IMR-90 (cell line): ENCODE measurements at places on chromosomes 7 and 10. TPM values are rescaled to one million over a fixed set of nuclear protein-coding genes. Genes with fewer than 3 reads are reported as not detected.

GRCh38 chr7:49397750-49398149, 375.7 kb upstream of the VWC2 start:
- H3K4me1 ChIP-seq, result no peaks in the 10 kb centered on the region
- no peak for DNase-seq
- no peaks in the 10 kb centered on the region for H3K36me3 ChIP-seq
- no peak overlapping the region for H3K4me3 ChIP-seq
- no peaks in the 10 kb centered on the region for H3K27me3 ChIP-seq
- H3K27ac ChIP-seq, result no peak overlapping the region

- peaks cover 17% of the 10 kb centered on the region for H3K36me3 ChIP-seq
- no peaks in the 10 kb centered on the region for H3K4me1 ChIP-seq
- no peak overlapping the region for H3K27ac ChIP-seq
- H3K4me3 ChIP-seq, result no peak overlapping the region
- no peak for DNase-seq
- H3K27me3 ChIP-seq, result no peaks in the 10 kb centered on the region
Measured at GRCh38 chr7:99485094-99485493, 12.4 kb downstream of the ZNF789 start.

HECW1 gene
- 1.1 and 1.3 TPM in 2 replicates for total RNA-seq

GRCh38 chr7:120867932-120868331, 10.0 kb upstream of the TSPAN12 start:
- no peak overlapping the region for H3K4me3 ChIP-seq
- H3K4me1 ChIP-seq, result no peaks in the 10 kb centered on the region
- peaks cover 6% of the 10 kb centered on the region for H3K27me3 ChIP-seq
- no peaks in the 10 kb centered on the region for H3K36me3 ChIP-seq
- no peak overlapping the region for H3K27ac ChIP-seq

- H3K36me3 ChIP-seq, result no peaks in the 10 kb centered on the region
- H3K4me1 ChIP-seq, result no peaks in the 10 kb centered on the region
- no peak overlapping the region for H3K4me3 ChIP-seq
- H3K27me3 ChIP-seq, result no peaks in the 10 kb centered on the region
- no peak overlapping the region for H3K27ac ChIP-seq
Measured at GRCh38 chr7:37414352-37414983, 34.2 kb downstream of the ELMO1 start.

DNA sequence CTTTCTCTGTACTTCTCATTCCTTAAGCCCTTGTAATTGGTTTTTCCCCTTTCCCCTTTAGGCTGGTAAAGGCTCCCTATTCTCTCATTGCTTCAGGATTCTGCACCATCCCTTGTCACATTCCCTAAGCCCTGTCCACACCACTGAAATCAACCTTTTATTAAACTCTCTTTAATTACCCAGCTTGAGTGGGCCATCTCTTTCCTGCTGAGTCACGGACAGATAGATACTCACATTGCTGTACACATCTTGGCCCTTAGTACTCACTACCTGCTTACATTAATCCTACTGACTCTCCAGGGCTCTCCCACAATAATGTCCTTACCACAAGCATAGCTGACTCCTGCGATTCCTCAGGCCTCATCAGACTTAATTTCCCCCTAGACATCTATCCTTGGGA, 94.0 kb upstream of the PCGF5 start:
- H3K27ac ChIP-seq, result no peak overlapping the region
- H3K4me1 ChIP-seq, result no peaks in the 10 kb centered on the region
- no peak overlapping the region for H3K4me3 ChIP-seq
- peaks cover 10% of the 10 kb centered on the region for H3K27me3 ChIP-seq
- H3K36me3 ChIP-seq, result no peaks in the 10 kb centered on the region

DNA sequence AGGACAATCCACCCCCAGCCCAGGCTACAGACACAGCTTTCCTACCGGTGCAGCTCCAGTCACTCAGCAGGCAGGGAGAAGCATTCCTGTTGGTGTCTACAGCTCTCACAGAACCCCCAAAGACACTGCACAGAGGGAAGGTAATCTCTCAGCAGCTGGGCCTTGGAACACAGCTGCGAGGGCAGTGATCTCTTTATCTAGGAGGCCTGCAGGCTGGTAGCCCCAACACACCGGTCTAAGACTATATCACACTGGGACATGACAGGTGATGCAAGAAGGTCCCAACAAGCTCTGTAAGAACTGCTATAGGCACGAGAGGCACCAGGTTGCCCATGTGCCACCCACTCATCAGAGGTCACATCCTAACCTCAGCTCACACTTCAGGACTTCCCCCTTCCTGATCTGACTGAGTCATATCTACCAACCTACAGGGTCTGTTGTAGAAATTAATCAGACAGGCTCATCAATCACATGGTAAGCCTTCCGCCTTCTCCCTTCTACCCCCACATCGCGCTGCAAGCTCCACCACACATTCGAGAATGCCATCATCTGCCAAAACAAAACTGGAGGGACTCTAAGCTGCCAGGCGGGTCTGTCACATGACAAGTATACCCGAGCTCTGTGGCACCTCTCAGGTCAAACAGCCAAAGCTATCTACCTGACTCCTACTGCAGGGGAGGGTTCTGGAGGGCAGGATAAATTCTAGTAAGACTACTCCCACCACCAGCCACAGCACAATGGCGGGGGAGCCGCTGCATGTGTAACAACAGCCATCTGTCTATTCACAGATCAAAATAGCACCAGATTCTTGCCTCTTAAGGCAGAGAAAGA, 26.1 kb downstream of the FAM53B start:
- peaks cover 5% of the 10 kb centered on the region; the same call in 1 of the 2 replicates for H3K4me1 ChIP-seq
- no peaks in the 10 kb centered on the region for H3K36me3 ChIP-seq
- no peak for DNase-seq
- no peak overlapping the region for H3K4me3 ChIP-seq
- H3K27me3 ChIP-seq, result no peaks in the 10 kb centered on the region

GRCh38 chr7:93739424-93739823, 151.1 kb downstream of the TFPI2 start:
- no peaks in the 10 kb centered on the region for H3K36me3 ChIP-seq
- H3K4me1 ChIP-seq, result no peaks in the 10 kb centered on the region

DNA sequence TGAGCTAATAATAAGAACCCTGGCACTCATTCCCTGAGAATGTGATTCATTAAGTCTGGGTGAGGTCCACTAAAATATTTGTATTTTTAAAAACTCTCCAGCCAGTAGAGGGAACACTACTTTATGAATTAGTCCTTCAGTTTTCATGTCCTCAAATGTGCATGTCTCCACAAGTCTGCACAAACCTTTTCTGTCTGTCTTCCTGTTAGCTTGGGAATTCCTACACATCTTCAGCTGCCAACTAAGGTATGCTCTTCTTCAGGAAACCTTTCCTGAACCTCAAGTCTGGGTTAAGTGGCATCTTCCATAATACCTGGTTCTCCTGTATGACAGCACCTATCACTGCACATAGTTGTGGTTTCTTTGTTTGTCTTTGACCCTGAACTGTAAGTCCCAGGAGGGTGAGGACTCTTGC, 119.6 kb upstream of the MKX start:
- DNase-seq, result peak; percentile 23
- H3K27me3 ChIP-seq, result no peaks in the 10 kb centered on the region
- no peaks in the 10 kb centered on the region for H3K36me3 ChIP-seq
- peaks cover 2% of the 10 kb centered on the region; the same call in 1 of the 2 replicates for H3K4me1 ChIP-seq

GRCh38 chr10:133441780-133442179, 12.0 kb upstream of the SCART1 start:
- H3K27me3 ChIP-seq, result no peaks in the 10 kb centered on the region
- no peaks in the 10 kb centered on the region for H3K4me1 ChIP-seq
- H3K27ac ChIP-seq, result no peak overlapping the region
- no peaks in the 10 kb centered on the region for H3K36me3 ChIP-seq

GRCh38 chr7:75878312-75878768, 494 bp upstream of the RHBDD2 start:
- peaks cover 6% of the 10 kb centered on the region for H3K4me1 ChIP-seq
- no peak for DNase-seq
- H3K4me3 ChIP-seq, result peak overlapping the region; percentile 41
- peaks cover 17% of the 10 kb centered on the region for H3K36me3 ChIP-seq
- no peaks in the 10 kb centered on the region for H3K27me3 ChIP-seq

LBX1 gene
- total RNA-seq, result not detected in 2 replicates

- H3K27ac ChIP-seq, result no peak overlapping the region
- no peaks in the 10 kb centered on the region for H3K36me3 ChIP-seq
- no peak overlapping the region for H3K4me3 ChIP-seq
- H3K27me3 ChIP-seq, result peaks cover 17% of the 10 kb centered on the region
- no peaks in the 10 kb centered on the region for H3K4me1 ChIP-seq
Measured at GRCh38 chr10:69303632-69304051, 25.3 kb downstream of the HK1 start.

GRCh38 chr10:43407148-43407575, 1.8 kb downstream of the HNRNPF start:
- peak overlapping the region; percentile 82 for H3K4me3 ChIP-seq
- H3K27me3 ChIP-seq, result no peaks in the 10 kb centered on the region
- peak; percentile 36 for DNase-seq
- peaks cover 2% of the 10 kb centered on the region; the same call in 1 of the 2 replicates for H3K4me1 ChIP-seq
- H3K27ac ChIP-seq, result peak overlapping the region; percentile 96

DNA sequence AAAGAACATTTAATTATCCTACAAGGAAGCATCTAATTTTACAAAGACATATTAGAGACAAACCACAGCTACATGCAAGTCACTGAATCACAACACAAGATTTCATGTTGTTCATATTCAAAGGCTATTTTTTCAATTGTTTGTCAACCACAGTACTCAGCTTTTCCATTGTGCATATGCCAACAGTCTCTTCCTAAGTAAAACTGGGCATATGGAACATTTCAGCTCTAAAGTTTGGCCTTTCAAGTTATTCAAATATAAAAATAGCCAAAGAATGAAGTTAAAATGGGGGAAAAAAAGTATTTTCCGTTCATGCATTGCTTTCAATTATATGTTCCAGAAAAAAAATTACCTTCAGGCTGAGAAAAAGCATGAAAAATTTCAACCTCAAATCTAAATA, 537.9 kb downstream of the PLXDC2 start:
- no peaks in the 10 kb centered on the region for H3K4me1 ChIP-seq
- no peak overlapping the region for H3K4me3 ChIP-seq
- H3K27ac ChIP-seq, result no peak overlapping the region
- H3K36me3 ChIP-seq, result no peaks in the 10 kb centered on the region
- no peak for DNase-seq
- no peaks in the 10 kb centered on the region for H3K27me3 ChIP-seq

GRCh38 chr7:50761713-50762112, 21.0 kb downstream of the GRB10 start:
- H3K36me3 ChIP-seq, result no peaks in the 10 kb centered on the region
- H3K27ac ChIP-seq, result no peak overlapping the region
- no peak for DNase-seq
- peaks cover 2% of the 10 kb centered on the region; the same call in 1 of the 2 replicates for H3K4me1 ChIP-seq
- H3K27me3 ChIP-seq, result no peaks in the 10 kb centered on the region

POLR1F gene
- total RNA-seq, result 16.1 and 31.7 TPM in 2 replicates

- H3K4me3 ChIP-seq, result peak overlapping the region; percentile 71
- H3K27ac ChIP-seq, result peak overlapping the region; percentile 63
- peak; percentile 44 for DNase-seq
- peaks cover 4% of the 10 kb centered on the region for H3K4me1 ChIP-seq
Measured at GRCh38 chr10:31927884-31928548, 615 bp downstream of the ARHGAP12 start.

GRCh38 chr7:33185786-33186185, 56.4 kb downstream of the BBS9 start:
- no peak overlapping the region for H3K4me3 ChIP-seq
- peaks cover under 1% of the 10 kb centered on the region; the same call in 1 of the 2 replicates for H3K36me3 ChIP-seq
- H3K27ac ChIP-seq, result no peak overlapping the region
- H3K4me1 ChIP-seq, result no peaks in the 10 kb centered on the region

- DNase-seq, result no peak
- no peaks in the 10 kb centered on the region for H3K36me3 ChIP-seq
- no peaks in the 10 kb centered on the region for H3K27me3 ChIP-seq
Measured at GRCh38 chr7:54653905-54654304, 105.1 kb downstream of the SEC61G start.

HMX2 gene
- total RNA-seq, result not detected in 2 replicates

- DNase-seq, result no peak
- H3K4me3 ChIP-seq, result no peak overlapping the region
- H3K36me3 ChIP-seq, result no peaks in the 10 kb centered on the region
- no peaks in the 10 kb centered on the region for H3K4me1 ChIP-seq
- no peaks in the 10 kb centered on the region for H3K27me3 ChIP-seq
Measured at GRCh38 chr7:85498031-85498430, 311.2 kb upstream of the SEMA3D start.

UNCX gene
- total RNA-seq, result not detected in 2 replicates

ZNF467 gene
- under 0.01 TPM in 1 of 2 replicates, not detected in the other for total RNA-seq

GRCh38 chr10:47173929-47174442, 126.0 kb upstream of the GDF10 start:
- no peaks in the 10 kb centered on the region for H3K27me3 ChIP-seq
- H3K27ac ChIP-seq, result no peak overlapping the region
- DNase-seq, result no peak
- H3K4me1 ChIP-seq, result peaks cover 12% of the 10 kb centered on the region
- H3K36me3 ChIP-seq, result no peaks in the 10 kb centered on the region

GRCh38 chr10:130108934-130109604, 1.6 kb downstream of the C10orf143 start:
- no peaks in the 10 kb centered on the region for H3K4me1 ChIP-seq
- H3K27me3 ChIP-seq, result no peaks in the 10 kb centered on the region
- no peaks in the 10 kb centered on the region for H3K36me3 ChIP-seq
- DNase-seq, result no peak
- no peak overlapping the region for H3K27ac ChIP-seq

DNA sequence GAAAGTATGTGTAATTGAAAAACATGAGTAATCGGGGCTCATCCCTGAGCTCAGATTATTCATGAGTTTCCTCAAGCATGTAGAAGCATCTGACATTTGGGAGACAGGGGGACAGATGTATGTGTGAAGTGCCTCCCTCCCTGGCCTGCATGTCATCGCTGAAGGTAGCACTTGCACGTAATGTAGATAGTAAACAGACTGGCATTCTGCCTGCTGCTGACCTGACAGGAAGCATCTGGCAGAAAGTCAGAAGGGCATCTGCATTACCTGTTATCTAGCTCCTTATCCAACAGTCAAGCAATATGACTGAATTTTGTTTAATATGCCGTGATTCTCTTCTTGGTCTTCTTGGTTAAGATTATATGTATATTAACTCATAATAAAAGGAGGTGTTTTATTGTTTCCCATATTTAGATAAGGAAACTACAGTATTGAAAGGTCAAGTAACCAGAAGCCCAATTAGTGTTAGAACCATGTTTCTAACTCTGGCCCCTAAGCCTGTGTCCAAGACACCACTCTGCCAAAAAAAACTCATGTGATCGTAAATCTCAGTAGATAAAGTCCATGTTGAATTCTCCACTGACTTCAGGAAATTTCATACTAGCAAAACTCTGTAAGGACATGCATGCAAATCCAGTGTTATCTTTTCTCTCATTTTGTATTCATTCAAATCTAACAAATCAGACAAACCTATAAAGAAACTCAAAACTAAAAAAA, 918.1 kb upstream of the MBL2 start:
- no peaks in the 10 kb centered on the region for H3K4me1 ChIP-seq
- H3K36me3 ChIP-seq, result no peaks in the 10 kb centered on the region

- no peaks in the 10 kb centered on the region for H3K36me3 ChIP-seq
- no peak for DNase-seq
- no peaks in the 10 kb centered on the region for H3K27me3 ChIP-seq
- H3K4me3 ChIP-seq, result no peak overlapping the region
- peaks cover 2% of the 10 kb centered on the region; the same call in 1 of the 2 replicates for H3K4me1 ChIP-seq
Measured at GRCh38 chr10:94036766-94037033, 43.0 kb downstream of the PLCE1 start.

- no peaks in the 10 kb centered on the region for H3K27me3 ChIP-seq
- H3K36me3 ChIP-seq, result peaks cover 11% of the 10 kb centered on the region
- peak; percentile 35 for DNase-seq
- no peak overlapping the region for H3K4me3 ChIP-seq
- peaks cover 24% of the 10 kb centered on the region for H3K4me1 ChIP-seq
Measured at GRCh38 chr7:24751484-24751883, 5.8 kb downstream of the GSDME start.
